ENCODE measurements at places on chromosomes 2 and 18.

DNA sequence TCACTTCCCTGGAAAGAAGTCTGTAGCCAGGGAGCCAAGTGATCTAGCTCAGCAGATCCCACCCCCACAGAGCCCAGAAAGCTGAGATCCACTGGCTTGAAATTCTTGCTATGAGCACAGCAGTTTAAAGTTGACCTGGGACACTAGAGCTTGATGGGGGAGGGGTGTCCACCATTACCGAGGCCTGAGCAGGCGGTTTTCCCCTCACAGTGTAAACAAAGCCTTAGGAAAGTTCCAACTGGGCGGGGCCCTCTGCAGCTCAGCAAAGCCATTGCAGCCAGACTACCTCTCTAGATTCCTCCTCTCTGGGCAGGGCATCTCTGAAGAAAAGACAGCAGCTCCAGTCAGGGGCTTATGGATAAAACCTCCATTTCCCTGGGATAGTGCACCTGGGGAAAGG is 887.2 kb upstream of the LRATD1 start:
- no peak for DNase-seq

DNA sequence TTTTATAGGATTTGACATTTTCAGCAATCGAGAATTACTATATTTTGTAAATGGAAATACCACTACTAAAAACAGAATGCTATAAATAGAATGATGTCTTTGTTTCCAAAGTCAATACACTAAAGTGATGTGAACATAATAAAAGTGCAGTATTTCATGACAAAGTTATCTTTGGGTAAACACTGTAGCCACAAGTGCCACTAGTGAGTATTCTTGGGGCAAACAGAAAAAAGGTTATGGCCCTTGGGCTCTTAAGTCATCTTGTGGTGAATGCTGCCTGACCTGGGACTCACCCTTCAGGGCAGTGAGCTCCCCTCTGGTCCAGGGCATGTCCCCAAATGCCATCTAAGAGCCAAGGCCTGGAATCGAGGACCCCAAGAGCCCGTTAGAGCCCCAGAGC is 99.2 kb upstream of the KYNU start:
- DNase-seq: peak; percentile 6

DNA sequence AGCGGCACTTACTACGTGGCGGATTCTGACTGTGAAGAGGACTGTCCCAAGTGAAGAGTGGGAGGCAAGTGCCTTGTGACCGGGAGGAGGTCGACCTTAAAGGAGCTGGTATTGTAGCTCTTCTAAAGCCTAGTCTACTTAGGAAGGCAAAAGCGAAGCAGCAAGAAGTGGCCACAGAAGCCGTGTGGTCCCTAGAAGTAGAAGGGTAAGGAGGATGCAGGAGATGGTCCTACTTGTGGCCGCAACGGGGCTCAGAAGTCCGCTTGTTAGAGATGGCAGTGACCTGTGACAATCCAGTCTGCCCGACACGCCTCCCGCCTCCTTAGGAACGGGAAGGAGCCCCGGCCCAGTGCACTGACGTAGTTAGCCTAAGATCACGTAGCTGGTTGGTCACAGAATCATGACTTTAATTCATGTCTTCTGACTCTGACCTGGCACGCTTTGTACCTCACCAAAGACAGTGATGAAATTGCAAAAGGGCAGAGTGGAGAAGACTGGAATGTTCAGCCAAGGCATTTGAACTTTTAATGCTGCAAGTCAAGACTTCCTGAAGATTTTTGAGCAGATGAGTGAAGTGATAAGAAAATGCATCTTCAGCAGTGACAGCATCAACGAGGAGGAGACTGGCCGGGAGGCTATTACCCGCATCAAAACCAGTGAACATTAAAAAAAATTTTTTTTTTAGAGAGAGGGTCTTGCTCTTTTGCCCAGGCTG is 749 bp upstream of the EIF2AK3 start:
- DNase-seq: peak; percentile 99

GRCh38 chr2:166017208-166017607 is 63.6 kb upstream of the TTC21B start:
- DNase-seq: no peak

DNA sequence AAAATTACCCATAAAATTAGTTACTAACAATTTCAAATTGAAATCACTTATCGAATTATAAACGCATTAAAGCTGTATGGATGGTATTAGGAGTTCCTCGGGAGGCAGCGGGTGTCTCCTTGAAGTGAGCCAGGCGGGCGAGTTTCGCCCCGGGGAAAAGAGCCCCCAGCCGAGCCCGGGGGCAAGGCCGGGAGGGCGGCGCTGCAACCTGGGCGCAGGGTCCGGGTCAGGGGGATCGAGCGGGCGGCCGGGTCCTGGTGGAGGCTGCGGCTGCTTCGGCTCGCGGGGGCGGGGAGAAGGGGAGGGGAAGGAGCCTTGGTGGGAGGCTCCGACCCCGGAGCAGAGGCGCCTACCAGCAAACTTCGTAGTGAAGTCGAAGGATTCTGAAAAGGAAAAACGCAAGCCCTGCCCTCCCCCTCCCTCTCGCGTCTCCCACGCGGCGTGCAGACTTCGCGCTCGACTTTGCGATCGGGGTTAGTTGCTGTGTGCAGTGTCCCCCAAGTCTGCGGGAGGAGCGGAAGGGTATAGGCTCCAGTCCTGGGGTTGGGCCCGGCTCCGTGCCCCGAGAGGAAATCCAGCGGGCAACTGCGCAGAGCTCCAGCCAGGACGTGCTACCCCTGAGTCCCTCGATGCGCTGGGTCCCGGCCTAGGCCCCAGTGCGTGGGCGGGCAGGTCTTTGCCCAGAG is 140.8 kb downstream of the MEIS1 start:
- DNase-seq: peak; percentile 56
